Stimulated activated CD8-positive, alpha-beta memory T cell treated with anti-CD3 and anti-CD28 coated beads, Interleukin-12 subunit alpha, Interleukin-12 subunit beta, amount 100 ng/mL, for 1 hour (primary cell): ENCODE measurements at places on chromosomes 12 and 14.

DNA sequence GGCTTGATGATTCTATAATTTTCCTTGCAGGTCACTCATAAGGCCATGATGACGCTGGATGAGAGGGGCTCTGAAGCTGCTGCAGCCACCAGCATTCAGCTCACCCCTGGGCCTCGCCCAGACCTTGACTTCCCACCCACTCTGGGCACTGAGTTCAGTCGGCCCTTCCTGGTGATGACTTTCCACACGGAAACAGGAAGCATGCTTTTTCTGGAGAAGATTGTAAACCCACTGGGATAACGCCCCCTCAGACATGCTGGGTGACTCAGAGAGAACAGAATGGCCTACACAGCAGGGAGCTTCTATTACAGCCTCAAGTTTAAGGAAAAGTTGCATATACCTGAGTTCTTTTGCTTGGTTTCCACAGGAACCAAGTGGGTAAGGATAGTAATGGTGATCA is 34.3 kb downstream of the SERPINA3 start:
- DNase-seq = no peak

- no peak for DNase-seq
These were observed 63.2 kb downstream of the NAV3 start for GRCh38 chr12:77893918-77894317.

DNA sequence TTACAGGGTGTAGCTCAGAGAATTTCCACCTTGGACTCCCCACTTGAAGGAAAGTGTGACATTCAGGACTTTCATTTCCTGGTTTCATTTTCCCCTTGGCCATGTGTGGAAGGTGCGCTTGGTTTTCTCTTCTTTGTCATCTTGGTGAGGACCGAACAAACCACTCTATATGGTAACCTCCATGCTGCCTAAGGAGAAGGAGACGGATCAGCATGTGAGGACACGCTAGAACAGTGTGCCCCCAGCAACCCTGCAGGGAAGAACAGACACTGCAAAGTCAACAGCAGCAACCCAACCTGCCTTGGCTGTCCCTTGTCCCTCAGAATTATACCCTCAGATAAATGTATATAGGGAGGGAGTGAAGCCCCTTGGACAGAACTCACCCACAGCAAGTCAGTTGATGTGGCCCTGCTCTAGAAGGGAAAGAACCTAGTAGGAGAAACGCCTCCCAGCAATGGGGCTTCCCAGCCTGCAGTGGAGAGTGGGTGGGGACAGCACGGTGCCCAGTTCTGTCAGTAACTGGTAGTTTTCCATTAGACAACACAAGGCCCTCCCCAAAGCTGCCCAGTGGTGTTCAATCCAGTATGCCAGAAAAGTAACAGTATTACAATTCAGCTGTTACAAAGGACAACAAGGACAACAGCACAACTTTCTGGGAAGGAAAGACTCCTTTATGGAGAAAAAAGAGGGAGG is 18.9 kb upstream of the COCH start:
- no peak for DNase-seq

DNA sequence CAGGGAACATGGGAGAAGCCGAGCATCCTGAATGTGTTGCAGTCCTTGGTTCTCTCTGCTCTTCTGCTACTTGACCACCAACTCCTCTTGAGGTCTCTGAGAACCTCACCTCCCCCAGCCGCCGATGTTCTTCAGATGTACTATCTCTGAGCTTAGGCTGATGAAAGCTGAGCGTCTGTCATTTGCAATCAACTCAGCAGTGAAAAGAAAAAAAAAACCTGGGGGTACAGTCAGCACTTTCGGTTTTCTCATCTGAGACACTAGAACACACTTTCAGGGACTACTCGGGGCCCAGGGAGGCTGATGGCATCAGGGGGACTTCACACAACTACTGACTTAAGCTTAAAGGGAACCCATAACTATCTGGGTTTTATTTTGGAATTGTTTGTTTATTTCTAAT is 9.6 kb upstream of the FLVCR2 start:
- DNase-seq = no peak

- no peak for DNase-seq
These were observed 374.2 kb downstream of the BCL11B start for GRCh38 chr14:98897605-98898309.

DNA sequence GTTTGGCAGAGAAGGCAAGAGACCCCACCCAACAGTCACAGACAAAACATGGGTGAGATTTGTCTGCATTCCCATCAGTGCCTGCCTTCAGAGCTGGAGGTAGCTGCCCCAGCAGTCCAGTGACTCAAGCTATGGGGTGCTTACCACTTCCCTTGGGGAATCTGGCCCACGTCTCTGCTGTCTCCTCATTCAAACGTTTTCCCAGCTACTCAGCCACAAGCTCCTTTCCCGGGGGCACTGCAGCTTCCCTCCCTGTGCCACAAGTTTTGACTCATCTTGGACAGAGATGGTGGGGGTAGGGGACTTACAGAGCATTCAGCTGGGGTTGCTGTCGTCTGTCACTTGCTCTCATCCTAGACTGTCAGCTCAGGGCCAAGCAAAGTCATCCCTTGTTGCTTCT is 66.6 kb downstream of the FBXL14 start:
- no peak for DNase-seq

- no peak for DNase-seq
These were observed 37.8 kb downstream of the MYO1H start for GRCh38 chr12:109385339-109386058.

- DNase-seq = no peak
These were observed 65.1 kb downstream of the DIP2B start for GRCh38 chr12:50569876-50570275.

DNA sequence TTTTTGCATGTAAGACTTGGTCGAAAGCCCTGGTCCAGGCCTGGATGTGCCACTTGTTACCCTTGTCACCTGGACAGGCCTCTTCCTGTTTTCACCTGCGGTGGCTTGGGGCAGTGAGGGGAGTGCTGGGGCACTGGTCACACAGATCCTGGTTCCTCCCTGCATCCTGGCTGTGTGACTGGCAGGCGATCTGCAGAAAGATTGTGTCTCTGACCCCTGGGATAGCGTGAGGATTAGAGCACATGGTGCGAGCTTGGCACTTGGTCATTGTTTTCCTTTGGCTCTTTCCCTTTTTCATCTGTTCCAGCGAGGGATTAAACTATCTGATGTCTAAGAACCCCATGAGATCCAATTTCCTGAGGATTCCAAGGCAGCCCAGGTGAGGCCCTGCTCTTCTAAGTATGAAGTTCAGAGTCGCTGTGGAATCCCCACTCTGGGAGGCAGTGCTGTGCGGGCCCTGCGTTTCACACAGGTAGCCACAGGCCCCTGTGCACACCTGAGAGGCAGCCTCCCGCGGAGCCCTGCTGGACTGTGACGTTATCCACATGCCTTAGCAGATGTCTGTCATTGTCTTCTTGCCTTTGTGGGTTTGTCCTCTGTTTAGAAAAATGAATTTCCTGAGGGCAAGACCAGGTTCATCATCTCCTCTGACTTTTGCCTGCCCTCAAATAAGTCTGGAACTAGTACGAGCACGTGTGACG is 288.4 kb downstream of the CACNA1C start:
- DNase-seq = no peak

- no peak for DNase-seq
These were observed 134.1 kb downstream of the PPM1H start for GRCh38 chr12:62800707-62801400.

GRCh38 chr14:71418532-71419245 is 511.4 kb downstream of the PCNX1 start:
- no peak for DNase-seq

DNA sequence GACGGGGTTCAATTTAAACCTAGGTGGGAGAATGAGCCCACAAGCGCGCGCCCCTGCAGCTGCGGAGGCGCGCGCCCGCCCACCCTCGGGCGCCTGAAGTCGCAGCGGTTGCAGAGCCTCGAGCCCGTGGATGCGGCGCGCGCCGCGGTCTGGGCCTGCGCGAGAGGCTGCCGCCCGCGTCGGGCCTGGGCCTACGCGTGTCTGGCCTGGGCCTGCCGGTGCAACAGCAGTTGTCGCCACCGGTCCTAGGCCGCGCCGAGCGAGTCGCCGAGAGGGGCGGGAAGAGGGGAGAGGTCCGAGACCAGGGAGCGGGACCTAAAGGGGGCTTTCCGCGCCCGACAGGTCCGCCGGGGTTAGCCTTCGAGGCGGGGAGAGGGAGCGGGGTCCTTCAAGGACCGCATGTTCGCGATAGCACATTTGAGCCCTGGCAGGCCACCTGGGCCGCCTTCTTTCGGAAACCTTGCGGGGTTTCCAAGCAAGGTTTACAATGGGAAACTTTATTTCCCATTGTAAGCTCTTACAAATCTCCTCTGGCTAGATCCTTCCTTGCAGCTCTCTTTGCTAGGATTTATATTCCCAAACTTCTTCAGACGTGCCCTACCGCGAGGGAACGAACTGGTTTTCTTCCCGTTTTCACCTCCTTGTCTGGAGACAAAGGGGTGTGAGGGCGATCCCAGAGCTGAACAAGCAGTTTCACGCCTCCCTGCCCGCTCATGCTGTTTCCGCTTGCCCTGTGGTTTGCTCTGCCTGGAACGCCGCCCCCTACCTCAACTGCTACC is 6.8 kb downstream of the SIX6 start:
- DNase-seq = no peak

DNA sequence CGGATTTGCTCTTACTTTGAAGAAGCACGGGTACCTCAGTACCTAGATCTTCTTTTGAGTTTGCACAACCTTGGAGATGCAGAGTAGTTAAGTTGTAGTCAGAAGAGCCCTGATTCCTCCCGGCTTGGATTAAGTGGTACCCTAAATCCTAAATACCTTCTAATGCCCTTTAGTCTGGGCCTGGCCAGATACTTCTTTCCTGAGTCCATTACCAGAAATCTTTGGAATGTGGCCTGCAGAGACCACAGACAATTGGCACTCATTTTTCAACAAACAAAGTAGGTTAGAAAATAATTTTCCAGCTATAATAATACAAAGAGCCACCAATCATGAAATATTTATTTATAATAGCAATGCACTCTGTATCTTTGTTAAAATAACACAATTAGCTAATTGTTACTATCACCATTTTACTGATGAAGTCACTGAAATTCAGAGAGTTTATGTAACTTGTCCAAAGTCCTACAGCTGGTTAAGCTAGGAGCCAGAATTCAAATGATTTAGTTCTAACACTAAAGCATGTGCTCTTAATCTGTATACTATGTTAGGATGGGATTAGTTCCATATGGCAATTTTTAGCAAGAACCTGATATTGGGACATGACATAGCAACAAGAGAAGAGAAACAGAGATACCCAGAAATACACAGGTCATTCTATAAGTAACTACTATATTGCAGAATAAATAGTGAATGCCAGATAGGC is 132.1 kb upstream of the PDZRN4 start:
- no peak for DNase-seq

GRCh38 chr14:23112359-23113178 is 6.5 kb downstream of the CEBPE start:
- DNase-seq = no peak

DNA sequence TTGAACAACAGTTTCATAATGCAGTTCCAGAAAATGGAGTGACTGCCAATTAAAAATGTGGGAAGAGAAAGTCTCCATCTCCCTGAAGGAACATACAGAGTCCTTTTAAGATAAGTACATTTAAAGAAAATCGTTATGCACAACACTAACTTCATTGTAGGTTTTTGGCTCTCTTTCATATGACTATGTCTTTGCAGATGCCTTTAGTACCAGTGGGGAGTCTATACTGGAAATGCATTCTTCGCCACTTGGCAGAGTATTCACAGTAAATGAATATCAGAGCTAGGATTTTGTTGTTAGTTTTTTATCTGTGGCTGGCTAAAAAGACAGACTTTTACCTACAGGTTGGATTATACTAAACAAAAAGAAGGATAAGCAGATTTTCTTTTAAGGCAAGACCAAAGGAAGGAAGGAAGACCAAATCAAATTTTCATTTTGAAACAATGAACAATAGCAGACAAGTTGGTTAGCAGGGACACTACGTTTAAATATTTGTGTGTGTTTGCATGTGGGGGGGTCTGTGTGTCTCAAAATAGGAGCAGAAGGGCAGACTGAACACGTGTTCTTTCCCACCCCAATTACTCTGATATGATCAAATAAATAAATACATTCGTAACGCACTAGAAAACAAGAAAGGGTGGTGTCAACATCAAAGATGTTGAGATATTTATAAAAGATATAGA is 124.5 kb downstream of the BTG1 start:
- no peak for DNase-seq

- DNase-seq = no peak
These were observed 197.1 kb upstream of the ABCD2 start for GRCh38 chr12:39816671-39817185.

DNA sequence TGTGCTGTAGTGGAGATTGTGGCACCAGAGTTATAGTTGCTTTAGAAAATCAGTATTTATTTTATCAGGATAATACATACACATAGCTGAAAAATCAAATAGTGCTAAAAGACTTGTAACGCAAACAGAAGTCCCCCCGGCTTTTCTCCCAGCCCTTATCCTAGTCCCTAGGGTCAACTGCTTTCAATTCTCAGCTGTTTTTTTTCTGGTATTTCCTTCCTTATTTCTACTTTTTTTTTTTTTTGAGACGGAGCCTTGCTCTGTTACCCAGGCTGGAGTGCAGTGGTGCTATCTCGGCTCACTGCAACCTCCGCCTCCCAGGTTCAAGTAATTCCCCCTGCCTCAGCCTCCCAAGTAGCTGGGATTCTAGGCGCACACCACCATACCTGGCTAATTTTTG is 8.4 kb upstream of the CTDSP2 start:
- DNase-seq = no peak

GRCh38 chr12:21542403-21542802 is 16.3 kb downstream of the SPX start:
- no peak for DNase-seq

DNA sequence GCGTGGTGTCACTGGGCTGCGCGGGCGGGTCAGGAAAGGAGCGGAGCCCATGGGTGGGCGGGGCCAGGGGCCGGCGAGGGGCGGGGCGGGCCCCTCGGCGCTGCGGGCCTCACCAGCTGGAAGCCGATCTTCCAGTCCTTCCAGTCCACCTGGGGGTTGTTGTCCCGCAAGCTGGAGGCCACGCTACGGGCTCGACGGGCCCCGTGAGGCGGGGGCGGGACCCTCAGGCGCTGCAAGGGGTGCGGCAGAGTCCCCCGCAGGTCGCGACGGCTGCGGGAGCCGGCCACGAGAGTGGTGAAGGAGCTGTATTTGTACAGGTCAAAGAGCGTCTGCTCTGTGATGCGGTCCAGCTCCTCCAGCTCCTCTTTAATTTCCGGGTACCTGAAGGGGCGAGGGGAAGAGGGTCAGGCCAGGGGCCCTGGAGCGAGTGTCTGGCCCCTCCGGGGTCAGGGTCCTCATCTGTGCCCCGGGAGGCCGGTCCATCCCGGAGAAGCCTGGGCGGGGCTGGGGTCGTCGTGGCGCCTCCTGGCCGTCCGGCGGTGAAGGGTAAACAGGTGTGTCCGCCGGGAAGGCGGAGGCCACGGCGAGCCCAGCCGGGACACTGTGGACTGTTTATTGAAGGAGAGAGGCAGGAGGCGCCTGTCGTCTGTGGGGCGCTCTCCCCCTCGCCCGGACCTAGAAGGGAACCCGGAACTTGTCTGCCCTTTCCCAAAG is 11.9 kb downstream of the SCNN1A start:
- DNase-seq = peak; percentile 41

GRCh38 chr12:109738209-109738608 is 24.6 kb downstream of the FAM222A start:
- no peak for DNase-seq
